ENCODE measurements at places on chromosomes 13 and 19.

GRCh38 chr13:31090096-31090495, 71.6 kb downstream of the HSPH1 start:
- DNase-seq = no peak

GRCh38 chr13:83515268-83516015, 366.8 kb downstream of the SLITRK1 start:
- no peak for DNase-seq

DNA sequence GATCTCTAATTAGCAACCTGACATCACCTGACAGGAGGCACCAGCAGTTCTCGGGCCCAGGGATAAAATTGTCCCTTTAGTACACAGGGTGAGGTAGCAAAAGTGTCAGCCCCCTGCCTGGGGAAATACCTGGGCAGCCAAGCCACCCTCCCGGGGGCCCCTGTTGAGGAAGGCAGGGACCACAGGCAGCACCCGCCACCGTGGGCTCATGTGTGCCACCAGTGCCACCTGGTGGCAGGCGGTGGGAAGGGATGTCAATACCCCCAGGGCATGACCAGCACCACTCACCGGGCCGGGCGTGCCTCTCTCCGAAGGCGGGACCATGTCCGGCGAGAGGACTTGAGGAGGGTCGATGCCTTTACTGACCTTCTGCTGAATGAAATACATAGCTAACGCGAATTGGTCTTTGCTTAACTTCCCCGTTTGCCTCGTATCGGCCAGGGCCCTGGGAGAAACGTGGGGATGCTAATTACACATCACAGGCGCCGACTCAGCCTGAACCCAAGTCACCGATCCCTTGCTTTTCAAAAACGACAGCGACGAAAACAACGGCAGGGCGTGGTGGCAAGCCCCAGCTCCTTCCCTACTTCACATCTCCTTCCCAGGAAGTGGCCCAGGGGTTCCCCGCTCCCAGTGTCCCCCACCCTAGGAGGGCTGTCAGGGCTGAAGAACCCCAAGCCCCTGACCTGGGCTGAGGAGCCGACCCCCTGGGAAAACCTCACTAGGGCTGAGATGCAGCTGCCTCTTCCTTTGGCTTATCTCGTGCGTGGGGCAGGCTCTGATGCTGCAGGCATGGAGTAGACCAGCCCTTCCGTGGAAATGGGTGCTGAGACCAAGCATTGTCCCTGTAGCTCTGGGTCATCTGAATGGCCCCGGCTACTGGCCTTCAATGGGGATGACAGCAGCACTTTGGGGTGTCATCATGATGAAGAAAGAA, 53.8 kb downstream of the EPS15L1 start:
- DNase-seq = peak; percentile 81

DNA sequence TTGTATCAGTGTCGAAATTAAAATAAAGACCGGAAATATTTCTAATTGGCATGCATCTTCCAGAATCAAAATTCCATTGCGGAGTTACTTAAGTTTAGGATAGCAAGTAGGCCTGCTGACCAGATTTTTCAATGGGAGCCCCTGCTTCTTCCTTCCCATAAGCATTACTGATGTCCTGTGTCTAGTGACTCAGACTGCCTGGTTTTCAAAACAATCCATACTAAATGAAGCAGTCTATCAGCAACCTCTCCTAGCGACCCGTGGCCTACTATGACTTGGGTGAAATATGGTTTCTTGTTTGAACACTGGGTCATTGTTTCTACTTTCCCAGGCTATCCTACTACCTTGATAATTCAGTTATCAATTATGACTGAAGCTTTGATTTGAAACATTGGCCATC, 571.6 kb downstream of the TBC1D4 start:
- no peak for DNase-seq

GRCh38 chr13:96426167-96426566, 336.3 kb downstream of the HS6ST3 start:
- DNase-seq = no peak

DNA sequence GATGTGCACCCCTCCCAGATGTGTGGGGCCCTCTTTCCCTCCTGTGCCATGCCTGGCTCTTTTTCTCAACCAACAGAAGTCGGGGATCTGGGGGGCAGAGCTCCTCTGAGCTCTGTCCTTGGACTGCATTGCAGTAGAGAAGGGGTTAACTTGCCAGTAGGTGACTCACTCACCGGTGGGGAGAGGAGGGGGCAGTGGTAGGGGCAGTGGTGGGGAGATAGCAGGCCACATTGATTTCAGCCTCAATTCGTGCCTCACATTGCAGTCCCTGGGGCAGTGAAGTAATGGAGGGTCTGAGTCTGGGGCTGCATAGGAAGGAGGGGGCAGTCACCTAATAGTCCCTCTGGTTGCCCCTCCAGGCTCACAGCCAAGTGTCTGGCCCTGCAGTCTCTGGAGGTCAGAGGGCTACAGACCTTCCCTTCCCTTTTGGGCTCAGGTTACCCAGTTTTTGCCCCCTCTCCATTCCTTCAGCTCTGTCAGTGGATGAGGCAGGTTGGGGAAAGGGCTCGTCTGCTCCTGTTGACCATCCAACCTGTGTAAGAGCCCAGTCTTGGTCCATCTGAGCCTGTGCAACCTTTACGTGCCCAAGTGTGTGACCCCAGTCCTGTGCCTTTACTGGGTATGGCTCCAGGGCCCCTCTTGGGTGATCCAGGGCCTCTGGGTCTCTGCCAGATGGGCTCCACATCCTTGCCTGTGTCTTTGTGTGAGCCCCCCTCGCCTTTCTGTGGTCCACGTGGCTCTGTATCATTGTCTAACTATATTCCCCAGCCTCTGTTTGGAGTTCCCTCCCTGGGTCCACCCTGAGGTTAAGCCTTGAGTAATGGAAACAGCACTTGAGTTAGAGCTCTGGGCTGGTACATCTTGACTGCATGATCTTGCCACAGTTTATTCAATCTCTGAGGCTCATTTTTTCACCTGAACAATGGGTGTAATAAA, 13.0 kb downstream of the CIC start:
- DNase-seq = peak; percentile 52

DNA sequence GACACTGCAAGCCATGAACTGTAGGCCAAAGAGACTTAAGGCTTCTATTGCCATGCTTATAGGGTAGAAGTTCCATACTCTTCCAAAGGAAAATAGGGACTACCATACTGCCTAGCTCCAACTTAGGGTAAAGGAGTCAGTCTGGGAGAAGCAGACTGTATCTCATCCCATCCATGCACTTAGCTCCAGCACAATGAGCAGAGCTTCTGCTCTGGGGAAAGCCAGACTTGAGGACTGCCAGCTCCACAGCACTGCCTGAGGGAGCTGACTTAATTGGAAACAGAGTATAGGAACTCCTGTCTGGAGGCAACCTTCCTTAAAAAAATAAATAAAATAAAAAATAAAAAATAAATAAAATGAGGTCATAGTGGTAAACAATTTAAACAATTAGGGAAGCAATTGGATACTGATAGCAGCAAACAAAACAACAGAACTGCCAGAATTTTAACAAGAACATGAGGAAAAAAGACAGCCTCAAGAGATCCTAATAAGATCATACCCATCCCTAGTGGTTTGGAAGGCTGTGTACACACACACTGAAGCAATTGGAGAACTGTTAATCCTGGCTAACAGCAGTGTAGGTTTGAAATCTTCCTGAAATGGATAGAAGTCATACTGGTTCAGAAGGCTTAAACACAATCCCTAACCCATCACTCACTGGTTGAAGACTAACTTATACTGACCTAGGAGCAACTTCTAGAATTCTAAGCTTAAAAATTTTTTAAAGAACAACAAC, 550.1 kb downstream of the TBC1D4 start:
- no peak for DNase-seq

DNA sequence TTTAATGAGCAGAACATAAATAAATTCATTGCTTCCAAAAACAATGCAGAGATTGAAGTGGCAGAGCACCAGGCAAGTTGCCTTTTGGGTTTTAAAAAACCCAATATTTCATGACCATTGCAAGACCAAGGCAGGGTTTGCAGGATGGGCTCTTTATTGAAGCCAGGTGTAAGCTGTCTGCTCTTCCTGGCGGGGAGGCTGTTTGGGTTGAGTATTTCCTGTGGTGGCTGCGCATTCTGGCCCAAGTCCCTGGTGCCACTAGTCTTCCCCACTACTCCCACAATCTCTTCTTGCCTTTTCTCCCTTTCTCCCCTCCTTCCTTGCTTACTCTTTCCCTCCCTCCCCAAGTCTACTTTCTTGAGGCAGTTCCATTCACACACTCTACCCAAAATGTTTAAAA, 116.4 kb downstream of the AKAP11 start:
- DNase-seq = no peak

DNA sequence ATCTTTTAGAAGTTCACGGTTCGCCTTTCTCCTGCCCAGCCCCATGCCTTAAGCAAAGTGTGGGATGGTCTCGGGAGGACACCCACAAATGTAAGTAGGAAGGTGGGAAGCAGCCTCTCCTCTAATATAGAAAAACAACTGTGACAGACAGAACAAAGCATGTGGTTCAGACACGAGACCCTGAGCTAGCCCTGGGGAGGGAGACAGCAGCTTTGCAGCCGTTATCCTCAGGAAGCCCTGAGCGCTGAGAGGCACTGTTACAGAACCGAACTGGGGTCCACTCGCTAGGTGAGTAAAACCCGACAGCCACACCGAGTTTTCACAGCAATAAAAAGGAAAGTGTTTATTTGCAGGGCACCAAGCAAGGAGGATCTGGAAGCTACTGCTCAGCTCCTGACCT, 210.6 kb downstream of the UQCRFS1 start:
- no peak for DNase-seq

DNA sequence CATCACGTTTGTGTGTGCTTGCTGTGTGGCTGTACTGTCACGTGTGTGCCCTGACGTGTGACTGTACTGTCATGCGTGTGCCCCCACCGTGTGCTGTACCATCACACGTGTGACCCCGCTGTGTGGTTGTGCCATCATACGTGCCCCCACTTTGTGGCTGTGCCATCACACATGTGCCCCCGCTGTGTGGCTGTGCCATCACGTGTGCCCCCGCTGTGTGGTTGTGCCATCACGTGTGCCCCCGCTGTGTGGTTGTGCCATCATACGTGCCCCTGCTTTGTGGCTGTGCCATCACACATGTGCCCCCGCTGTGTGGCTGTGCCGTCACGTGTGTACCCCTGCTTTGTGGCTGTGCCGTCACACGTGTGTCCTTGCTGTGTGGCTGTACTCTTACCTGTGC, 25.7 kb downstream of the TFDP1 start:
- DNase-seq = no peak

GRCh38 chr13:33213024-33213768, 72.4 kb downstream of the STARD13 start:
- DNase-seq = peak; percentile 53

- no peak for DNase-seq
Observed at GRCh38 chr19:46611776-46612175, 10.6 kb downstream of the CALM3 start.

DNA sequence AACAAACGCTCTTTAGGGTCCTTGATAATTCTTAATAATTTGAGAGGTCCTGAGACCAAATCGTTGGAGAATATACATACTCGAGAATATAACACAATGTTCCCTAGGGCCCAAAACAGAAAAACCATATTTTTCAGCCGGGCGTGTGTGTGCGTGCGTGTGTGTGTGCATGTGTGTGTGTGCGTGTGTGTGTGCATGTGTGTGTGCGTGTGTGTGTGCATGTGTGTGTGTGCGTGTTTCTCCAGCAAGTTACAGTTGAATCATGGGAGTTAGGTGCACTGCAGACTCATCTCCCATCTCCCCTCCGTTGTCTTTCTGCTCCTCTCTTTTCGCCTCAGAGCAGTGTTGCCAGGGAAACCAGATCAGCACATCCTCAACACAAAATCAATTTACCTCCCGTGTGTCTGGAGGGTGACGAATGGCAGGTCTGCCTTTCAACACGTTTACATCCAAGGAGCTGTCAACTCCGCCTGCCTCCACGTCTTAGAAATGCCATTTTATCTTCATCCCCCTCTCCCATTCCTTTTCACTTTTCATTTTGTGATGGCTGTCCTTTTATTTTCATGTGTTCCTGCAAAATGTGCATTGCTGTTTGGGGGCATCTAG, 8.3 kb upstream of the PNMA8B start:
- peak; percentile 1 for DNase-seq

GRCh38 chr19:55656988-55657747, 2.3 kb downstream of the U2AF2 start:
- no peak for DNase-seq

GRCh38 chr19:57192077-57192420, 749 bp downstream of the ZNF264 start:
- peak; percentile 15 for DNase-seq

DNA sequence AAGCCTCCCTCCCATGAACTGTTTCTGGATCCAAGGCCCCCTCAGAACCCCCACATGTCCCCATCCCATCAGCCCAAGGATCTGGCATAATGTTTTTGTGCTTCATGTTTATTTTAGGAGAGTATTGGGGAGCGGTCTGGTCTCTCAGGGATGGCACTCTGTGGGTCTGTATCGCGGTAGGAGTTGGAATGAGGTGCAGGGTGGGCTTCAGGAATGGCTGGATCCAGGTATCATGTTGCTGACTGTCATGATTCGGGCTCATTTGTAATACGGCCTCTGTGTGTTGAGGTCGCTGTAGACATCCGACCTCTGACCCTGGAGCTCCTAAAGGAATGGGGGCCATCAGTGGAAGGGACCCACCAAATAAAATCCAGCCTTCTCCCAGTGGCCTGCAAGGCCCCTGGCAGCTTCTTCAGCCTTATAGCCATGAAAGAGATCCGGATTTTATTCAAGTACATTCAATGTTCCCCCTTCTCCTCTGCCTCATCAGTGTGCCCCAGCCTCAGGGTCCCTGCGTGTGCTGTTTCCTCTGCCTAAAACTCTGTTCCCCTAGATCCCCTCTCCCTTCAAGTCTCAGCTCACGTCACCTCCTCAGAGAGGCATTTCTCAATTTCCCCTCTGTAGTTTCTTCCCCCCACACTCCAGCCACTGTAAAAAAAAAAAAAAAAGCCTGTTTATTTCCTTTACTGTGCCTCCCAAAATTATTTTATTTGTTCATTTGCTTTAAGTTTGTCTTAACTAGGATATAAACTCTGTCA, 2.2 kb downstream of the HCST start:
- DNase-seq = no peak

- DNase-seq = no peak
Observed at GRCh38 chr19:46998445-46999125, 21.1 kb upstream of the NPAS1 start.

DNA sequence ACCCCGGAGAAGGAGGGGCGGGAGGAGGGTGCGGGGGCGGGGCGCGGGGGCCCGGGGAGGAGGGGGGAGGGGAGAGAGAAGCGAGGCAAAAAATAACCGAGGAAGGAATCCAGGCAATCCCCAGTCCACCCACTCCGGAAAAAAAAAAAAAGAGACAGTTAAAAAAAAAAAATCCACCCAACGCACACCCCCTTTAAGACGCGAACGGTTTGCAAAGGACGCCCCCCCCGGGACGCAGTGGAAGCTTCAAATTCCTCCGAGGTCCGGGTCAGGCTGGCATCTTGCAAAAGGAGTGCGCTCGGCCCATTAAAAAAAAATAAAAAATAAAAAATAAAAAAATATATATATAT, at the start of gene CACNA1A:
Gene CACNA1A (minus strand): TSS at position 9 of the 350 bp plus-strand sequence. CDS start 255 bp downstream, outside the sequence.
- DNase-seq = peak; percentile 57

DNA sequence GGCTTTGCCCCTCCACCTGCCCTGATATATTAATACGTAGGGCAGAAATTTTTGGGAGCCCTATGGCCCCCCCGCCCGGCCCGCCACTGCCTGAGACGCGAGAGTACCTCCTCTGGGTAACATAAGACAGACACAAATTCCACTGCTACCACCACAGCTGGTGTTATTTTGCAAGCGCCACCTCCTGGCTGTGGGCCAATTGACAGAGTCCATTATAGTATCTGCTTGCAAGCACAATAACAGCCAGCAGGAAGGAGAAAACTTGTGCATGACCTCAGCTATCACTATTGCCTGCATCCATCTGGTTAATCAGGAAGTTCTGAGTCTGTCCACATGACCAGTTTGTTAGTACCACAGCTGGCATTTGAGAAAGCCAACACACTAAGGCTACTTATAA, 25.3 kb upstream of the OR10H2 start:
- DNase-seq = no peak

Data from neural progenitor cell (in vitro differentiated cells).